ENCODE measurements at places on chromosomes 16 and 17.

- DNase-seq, result no peak
Measured at GRCh38 chr17:12973496-12974004, 44.3 kb downstream of the ELAC2 start.

- DNase-seq, result no peak
Measured at GRCh38 chr16:2388875-2389433, 40.3 kb upstream of the CCNF start.

DNA sequence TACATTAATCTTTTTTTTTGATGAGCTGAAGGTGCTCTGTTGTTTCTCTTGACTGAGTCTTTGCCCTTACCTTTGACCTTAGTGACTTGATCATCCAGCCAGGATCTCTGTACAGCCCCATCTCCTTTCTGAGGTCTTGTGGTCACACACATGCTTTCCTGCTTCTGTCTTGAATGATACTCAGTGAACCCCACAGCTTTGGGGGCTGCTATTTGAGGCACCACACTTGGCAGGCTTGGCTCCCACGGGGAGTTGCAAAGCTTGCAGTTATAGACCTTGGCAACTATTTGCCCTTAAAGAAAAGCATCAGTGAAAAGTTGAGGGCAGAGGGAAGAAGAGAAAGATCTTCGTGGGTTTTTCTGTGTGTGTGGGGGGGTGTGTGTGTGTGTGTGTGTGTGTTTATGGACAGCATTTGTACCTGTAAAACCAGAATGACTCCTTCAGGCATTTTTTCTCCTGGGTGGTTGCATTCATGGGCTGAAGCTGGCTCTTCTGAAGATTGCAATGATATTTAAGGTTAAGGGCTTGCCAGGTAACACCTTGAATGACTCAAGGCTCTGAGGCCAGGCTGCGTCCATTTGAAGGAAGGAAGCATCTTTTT, 101.6 kb downstream of the MSI2 start:
- DNase-seq, result no peak

GRCh38 chr16:12120217-12120981, 143.9 kb downstream of the SNX29 start:
- no peak for DNase-seq

DNA sequence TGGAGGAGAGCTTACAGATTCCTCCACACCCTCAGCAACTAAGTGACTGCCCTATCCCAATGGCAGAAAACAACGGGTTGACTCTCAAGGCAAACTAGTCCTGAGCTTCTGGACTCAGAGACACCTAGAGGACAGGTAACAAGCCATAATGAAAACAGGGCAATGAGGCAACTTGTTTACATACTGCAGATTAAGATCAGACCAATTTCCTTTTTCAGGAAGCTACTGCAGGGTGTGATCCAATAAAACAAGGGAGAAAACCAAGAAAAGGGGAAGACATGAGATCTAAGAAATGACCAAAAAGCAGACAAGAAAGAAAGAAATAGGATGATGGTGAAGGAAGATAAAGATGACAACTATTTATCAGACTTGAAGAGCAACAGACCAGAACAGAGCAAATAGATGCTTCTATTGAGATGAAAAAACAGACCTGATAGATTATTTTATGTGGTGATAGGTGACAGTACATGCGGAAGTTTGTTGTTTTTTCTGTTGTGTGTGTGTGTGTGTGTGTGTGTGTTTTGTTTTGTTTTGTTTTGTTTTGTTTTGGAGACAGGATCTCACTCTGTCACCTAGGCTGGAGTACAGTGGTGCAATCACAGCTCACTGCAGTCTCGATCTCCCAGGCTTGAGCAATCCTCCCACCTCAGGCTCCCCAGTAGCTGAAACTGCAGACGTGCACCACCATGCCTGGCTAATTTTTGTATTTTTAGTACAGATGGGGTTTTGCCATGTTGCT, 120.7 kb downstream of the GAS7 start:
- no peak for DNase-seq

GRCh38 chr17:13222975-13223374, 205.1 kb upstream of the ELAC2 start:
- DNase-seq, result no peak

- no peak for DNase-seq
Measured at GRCh38 chr17:6456914-6457687, 12.8 kb downstream of the PIMREG start.

- no peak for DNase-seq
Measured at GRCh38 chr16:58034774-58035173, 9.2 kb downstream of the MMP15 start.

GRCh38 chr16:27768651-27769272, 218.8 kb downstream of the KATNIP start:
- DNase-seq, result no peak

- no peak for DNase-seq
Measured at GRCh38 chr17:39270923-39271322, 45.2 kb upstream of the STAC2 start.

- DNase-seq, result no peak
Measured at GRCh38 chr17:31211352-31212012, 85.6 kb downstream of the OMG start.

DNA sequence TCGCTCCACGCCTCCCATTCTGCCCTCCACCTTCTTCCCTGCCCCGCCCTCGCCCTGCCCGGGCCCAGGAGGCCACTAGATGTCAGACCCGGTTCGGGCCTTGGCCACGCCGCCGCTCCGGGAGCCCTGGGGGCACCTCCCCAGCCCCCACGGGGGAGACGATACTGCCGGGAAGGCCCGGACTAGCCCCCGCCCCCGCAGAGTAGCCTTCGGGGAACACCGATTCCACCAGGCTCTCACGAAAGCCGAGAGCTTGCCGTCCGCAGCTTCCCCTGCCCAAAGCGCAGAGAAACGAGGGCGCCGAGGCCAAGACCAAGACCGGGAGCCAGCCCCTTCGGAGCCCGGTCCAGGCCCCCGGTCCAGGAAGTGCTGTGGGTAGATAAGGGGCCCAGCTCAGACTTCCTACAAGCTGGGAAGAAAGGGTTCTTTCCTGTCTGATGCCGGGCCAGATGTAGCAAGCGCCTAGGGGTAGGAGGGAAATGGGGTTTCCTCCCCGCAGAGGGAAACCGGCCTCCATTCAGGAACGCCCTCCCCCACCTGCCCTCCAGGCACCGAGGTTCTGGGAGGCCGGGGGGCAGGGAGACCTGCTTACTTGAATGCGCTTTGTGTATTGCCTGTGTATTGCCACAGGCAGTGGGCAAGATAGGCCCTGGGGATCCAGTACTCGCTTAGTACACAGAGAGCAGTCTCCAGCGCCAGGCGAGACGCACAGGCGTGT, 806 bp upstream of the CYB561 start:
- peak; percentile 33 for DNase-seq

DNA sequence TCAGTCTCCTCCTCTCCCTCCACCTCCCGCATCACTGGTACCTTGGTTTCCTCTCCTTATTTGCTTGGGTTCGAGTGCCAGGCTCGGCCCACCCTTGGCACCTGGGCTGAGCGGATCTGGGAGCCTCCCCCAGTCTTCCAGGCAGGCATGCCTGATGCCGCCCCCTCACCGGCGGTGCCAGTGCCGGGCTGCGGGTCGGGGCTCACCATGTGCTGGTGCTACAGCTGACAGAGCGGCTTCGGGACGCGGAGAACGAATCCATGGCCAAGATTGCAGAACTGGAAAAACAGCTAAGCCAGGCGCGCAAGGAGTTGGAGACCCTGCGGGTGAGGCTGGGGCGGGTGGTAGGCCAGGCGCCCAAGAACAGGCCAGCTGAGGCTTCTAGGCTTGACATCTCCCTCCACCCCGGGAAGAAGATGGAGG, 19.2 kb downstream of the FMNL1 start:
- no peak for DNase-seq

GRCh38 chr17:79026376-79027273, 2.7 kb downstream of the C1QTNF1 start:
- no peak for DNase-seq

GRCh38 chr17:20967776-20968175, 75.0 kb downstream of the USP22 start:
- DNase-seq, result no peak

- DNase-seq, result no peak
Measured at GRCh38 chr16:81610144-81610842, 165.7 kb downstream of the CMIP start.

DNA sequence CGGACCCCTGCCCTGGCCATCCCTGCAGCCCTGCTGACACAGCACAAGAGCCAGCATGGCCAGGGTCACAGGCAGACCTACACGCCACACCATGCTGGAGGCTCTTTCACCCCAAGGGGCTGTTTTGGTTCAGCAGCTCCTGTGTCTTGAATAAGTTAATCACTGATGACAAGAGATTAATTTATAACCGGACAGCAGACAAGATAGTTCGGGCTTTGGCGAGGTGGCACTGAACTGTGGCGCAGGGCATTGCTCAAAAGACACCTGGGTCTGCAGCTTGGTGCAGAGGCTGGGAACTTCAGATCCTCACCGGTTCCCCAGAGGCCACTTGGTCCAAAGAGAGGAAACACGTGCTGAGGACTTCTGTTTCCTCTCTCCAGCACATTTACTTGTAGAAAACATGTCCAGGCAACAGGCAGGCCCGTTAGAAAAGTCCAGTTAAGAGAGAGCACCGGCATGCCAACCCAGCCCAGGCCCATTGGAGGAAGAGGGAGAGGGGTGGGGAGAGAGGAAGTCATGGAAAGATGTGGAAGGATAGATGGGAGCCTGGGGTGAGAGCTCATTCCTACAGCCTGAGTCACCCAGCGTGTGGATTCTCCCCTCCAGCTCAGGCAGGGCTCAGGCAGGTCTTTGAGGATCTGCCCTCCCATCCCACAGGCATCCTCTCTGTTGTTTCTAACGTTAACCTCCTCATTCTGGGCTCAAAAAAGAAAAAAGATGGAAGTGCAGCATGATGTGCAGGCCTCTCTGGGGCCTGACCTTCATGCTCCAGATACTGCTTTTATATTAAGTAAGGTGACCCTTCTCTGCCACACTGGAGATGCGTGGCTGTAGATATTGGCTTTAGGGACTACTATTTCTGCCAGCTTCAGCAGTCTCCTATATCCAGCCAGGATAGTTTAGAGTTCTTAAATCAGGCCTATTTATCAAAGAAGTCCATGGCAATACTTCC, 80.0 kb upstream of the HNF1B start:
- DNase-seq, result no peak

- no peak for DNase-seq
Measured at GRCh38 chr16:57270221-57271062, 14.0 kb downstream of the PLLP start.

- DNase-seq, result no peak
Measured at GRCh38 chr16:69190046-69190588, 3.2 kb downstream of the SNTB2 start.

DNA sequence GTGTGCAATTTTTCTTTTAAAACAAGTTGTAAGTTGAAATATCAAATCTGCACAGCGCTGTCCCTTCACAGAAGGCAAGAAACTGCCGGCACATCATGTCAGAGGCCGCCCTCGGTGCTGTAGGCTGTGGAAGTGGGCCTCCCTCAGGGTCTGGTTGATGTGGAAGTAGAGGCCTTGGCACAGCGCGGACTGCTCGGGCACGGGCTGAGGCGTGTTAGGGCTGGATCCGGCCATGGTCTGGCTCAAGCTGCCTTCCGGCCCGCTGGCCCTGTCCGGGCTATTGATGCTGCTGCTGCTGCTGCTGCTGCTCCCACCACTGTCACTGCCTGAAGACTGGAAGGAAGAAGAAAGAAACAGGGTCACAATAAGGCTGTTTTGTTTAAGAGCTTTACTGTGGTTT, 16.6 kb downstream of the COG1 start:
- no peak for DNase-seq

GRCh38 chr16:68826652-68827051, 16.7 kb upstream of the TANGO6 start:
- DNase-seq, result no peak

DNA sequence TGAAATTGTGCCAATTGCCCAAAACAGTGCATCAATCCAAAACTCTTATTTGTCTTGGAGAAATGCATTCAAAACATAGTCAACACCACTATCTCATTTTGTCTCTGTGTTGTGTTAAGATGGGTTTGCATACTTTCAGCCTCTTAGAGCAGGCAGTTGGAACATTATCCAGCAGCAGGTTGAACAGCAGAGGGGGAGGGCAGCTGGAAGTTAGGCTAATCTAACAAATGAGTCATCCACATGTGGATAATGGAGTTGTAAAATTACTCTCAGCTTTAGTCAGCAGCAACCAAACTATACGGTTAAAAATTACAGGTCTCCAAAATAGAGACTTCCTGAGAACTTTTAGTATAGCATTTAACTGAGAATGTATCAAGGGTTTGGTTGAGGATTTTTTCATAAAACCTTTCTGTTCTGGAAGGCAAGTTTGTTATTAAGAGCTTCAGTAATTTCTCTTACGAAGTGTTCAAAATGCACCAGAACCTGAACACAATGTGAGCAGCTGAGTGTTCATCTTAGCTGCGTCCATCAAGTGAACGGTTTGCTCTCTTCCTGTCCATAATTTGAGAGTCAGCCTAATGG, 46.3 kb downstream of the PRKCA start:
- no peak for DNase-seq

DNA sequence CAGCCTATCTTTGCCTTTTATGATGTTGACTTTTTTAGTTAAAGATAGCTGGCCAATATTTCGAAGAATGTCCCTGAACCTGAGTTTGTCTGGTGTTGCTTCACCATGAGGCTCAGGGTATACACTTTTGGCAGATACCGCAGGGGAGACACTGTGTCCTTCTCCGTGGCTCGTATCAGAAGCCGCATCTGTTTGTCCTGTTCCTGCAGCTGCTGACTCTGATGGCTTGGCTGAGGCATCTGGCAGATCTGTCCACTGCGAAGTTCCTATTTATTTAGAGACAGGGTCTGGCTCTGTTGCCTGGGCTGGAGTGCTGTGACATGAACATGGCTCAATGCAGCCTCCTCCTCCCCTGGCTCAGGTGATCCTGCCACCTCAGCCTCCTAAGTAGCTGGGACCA, 93.5 kb downstream of the CRISPLD2 start:
- no peak for DNase-seq

DNA sequence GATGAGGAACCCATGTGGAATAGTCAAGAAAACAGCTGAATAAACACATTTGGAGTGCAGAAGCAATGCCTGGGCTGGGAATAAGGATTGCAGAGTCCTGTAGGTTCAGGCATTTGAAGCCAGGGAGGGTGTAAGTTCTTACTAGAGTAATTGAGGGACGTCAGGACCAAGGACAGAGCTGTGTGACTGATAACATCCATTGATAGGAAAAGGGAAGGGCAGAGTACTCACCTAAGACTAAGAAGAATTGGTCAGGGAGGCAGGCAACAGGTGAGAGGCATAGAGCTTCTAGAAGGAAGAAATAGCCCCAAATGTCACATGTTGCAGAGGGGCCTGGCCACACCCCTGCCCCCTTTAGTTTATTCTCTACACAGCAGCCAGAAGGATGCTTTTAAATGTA, 79.8 kb upstream of the TMEM132E start:
- DNase-seq, result peak; percentile 39

- no peak for DNase-seq
Measured at GRCh38 chr17:14670861-14671260, 370.0 kb downstream of the HS3ST3B1 start.

DNA sequence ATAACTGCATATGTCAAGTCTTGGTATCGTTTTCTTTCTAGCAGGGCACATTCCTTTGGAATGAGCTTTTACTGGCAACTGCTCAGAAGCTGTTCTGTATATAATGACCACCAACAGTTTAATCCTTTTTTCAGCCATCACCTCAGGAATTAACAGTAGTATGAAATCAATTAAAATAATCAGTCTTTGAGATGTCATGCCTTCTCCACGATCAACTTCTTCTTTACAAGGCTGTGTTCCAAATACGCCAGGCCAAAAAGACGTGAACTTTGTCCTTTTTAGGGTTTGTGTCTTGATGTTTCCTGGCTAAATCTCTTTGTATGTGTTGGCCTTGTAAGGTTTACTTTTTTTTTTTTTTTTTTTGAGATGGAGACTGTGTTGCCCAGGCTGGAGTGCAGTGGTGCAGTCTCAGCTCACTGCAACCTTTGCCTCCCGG, 54.9 kb downstream of the ABCC1 start:
- DNase-seq, result no peak

Data from activated CD4-positive, alpha-beta T cell treated with anti-CD3 and anti-CD28 coated beads, Interleukin-2, amount 10 ng/mL, durations not matched to agents 7 days and 5 days (primary cell).